ENCODE measurements at places on chromosomes 1 and 21.

DNA sequence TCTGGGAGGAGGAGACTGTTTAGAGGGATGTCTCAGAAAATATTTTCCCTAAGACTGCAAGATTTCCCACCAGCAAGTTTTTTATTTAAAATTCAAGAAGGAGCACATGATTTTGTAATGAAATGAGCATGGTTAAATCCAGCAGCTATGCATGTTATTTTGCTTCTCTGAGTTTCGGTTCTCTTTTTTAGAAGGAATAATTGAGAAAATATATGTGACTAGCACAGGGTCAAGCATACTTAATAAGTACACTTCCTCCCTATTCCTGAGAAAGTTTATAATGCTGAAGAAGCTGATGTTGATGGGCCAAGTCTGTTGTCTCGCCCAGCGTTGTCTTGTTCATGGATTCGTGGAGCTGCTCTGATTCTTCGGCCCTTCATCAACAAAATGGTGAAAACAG is 51.2 kb downstream of the EXO1 start:
- DNase-seq, result no peak

DNA sequence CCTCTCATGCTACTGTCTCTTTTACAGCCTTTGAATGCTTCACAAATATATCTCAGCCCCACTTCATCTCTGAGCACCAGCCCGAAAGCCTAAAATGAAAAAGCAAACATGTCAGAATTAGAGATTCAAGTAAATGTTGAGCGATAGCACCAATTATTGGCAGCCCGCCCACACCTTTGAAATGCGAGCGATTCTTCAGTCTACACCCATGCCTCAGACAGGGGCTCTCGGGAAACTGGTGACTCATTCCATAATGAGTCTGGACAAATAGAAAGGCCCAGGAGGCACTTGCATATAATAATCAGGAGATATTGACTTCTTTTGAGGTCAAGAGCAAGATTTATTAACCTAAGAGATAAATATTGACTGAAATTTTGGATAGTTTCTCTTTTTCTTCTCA is 487.3 kb upstream of the PTBP2 start:
- DNase-seq, result peak; percentile 50

DNA sequence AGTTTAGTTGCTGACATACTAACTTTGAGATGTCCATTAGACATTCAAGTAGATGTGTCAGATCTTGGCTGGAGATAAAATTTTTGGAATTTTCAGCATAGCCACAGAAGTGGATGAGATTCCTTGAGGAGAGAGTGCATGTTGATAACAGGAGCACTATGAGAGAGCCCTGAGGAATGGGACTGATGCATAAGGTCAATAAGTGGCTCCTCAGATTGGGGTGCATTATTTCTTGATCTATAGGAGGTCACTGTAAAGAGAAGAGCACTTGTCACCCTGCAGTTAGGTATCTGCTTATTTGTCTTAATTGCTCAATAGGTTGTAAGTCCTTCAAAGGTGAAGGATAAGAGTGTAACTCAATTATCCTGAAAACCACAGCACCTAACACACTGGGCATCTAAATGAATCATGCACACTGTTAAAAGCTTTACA is 52.0 kb upstream of the TACSTD2 start:
- no peak for DNase-seq

- no peak for DNase-seq
These were observed 252.9 kb downstream of the KCNT2 start for GRCh38 chr1:196355206-196355786.

- DNase-seq, result no peak
These were observed 130.1 kb upstream of the MAP1LC3C start for GRCh38 chr1:242128951-242129502.

DNA sequence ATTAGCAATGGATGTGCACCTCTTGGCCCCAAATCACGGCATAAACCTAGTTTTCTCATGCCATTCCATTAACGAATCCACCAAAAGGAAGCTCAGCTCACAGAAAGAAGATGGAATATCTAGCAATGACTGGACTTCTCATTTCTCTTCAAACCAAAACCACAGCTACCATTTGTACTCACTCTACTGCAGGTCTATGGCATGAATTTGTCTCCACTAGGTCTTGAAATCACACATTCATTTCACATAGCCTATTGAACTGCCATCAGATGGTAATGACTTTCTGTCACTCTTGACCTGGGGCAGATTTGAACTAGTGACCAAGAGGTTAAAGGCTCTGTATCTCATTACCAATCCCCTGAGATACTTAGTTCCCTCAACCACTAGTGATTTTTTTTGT is 382.7 kb downstream of the DPYD start:
- DNase-seq, result no peak

DNA sequence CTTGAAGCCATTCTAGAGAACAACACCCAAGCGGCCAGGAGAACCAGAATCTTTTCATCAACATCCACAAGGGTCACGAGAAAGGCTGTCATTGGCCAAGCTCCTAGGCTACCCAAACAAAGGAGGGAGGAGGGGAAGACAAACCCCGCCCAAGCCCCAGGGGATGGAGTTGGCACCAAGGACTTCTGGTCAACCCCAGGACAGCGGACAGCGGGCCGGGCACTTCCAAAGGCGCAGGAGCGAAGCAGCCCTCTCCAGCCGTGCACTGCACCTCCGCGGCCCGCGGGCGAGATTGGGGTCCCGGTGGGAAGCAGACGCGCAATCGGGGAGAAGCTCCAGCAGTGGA is at the start of gene CLIC6:
Gene CLIC6 (plus strand): TSS at position 192 of the 346 bp plus-strand sequence. CDS start 395 bp downstream, outside the sequence.
- peak; percentile 67 for DNase-seq
